ENCODE measurements at places on chromosomes 2 and 18.

DNA sequence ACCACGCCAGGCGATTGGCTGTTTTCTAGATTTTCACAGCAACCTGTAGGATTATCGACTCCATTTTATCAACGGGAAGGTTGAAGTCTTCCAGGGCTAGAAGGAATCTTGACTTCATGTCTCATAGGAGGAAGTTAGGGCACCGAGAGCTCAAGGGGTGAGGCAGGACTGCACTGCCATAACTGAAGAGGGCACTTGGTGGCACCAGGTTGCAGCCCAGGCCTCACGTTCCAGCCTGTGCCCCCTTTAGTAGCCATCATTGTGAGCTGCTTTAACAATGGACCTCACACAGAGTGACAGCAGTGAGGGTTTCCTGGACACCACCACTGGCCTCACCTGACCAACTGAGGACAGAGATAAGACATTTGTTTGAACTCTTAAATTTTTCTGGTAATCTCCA lies 22.9 kb upstream of the RPL37A start:
- no peak for DNase-seq

- DNase-seq: no peak
These were observed 27.3 kb upstream of the NTSR2 start for GRCh38 chr2:11697103-11697871.

DNA sequence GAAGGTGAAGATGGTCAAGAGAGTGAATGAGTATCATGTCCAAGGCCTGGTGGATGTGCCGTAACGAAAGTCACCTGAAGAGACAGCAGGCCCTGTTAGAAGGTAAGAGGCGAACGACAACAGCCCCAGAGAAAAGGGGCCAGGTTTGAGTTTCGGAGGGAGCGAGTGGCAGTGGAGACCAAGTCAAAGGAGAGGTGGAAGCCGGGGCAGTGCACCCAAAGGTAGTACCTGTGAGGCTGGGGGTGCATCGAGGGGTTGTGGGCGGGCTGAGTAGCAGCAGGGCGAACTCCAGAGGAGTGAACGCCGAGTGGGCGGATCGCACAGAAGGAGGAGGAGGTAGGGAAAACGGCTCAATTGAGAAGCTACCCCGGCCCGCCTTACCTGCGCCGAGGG lies 358 bp downstream of the USP37 start:
- no peak for DNase-seq

- no peak for DNase-seq
These were observed 2.8 kb downstream of the CLK1 start for GRCh38 chr2:200861617-200862155.

DNA sequence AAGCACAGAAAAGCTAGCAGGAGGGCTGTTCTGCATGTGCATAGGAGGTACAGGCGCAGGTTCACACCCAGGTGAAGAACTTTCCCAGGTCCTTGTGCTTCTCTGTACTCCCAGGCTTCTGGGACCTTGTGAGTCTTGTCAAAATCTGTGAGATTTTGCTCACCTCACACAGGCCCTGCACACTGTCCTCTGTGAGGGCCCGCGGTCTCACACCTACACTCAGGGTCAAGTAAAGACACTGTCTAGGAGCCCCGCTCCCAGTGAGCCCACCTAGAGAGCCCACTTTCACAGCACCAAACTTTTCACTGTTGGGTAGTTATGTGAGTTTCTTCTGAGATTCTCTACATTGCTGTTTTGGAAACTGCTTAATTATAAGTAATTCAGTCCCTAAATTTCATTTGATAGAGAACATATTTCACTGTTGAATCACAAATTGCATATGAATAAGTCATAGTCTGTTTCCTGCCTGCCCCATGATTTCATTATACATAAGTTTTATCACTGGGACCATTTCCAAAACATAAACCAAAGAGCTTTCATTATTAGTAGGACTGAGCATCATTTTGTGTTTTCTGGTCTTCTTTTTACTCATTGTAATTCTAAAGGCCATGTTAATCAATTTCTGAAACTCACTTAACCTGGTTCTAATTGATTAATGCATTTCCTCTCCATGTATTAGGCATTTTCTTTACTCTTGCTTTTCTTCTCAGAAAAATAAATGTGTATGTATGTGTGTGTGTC lies 234.2 kb upstream of the SPOPL start:
- DNase-seq: no peak

- no peak for DNase-seq
These were observed 5.8 kb upstream of the PROM2 start for GRCh38 chr2:95268211-95269035.

- DNase-seq: no peak
These were observed 24.1 kb upstream of the RABL2A start for GRCh38 chr2:113602869-113603466.

DNA sequence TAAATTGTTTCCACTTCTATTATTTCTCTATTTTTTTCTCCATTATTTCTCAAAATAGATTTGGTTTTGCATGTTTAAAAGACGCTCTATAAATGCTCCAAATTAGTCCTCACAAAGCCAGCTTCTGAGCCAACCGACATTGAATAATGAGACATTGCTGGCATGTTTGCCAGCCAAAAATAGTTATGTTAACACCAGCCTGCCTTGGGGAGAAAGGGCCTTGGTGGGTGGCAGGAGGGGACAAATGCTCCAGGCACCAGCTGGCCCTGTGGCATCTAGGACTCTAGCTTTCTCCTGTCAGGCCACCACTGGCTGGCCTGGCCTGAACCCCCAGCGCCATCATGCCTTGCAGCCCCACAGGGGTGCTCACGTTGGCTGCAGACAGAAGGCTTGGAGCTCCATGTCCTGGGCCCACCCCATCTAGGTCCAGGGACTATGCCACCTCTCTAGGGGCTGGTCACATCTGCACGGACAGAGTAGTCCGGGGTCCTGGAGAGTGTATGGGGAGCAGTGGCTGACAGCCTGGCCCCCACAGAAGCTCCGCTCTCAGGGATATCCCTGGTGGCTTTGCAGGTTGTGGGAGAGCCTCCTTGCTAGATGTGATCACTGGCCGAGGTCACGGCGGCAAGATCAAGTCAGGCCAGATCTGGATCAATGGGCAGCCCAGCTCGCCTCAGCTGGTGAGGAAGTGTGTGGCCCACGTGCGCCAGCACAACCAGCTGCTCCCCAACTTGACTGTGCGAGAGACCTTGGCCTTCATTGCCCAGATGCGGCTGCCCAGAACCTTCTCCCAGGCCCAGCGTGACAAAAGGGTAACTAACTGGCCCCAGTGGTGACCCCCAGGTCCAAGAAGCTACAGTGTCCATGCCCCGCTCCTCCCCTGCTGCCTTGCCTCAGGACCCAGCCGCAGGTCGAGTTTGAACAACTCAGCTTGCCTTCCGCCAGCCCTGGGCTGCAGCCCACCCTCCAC lies 12.5 kb downstream of the ABCG8 start:
- DNase-seq: no peak

DNA sequence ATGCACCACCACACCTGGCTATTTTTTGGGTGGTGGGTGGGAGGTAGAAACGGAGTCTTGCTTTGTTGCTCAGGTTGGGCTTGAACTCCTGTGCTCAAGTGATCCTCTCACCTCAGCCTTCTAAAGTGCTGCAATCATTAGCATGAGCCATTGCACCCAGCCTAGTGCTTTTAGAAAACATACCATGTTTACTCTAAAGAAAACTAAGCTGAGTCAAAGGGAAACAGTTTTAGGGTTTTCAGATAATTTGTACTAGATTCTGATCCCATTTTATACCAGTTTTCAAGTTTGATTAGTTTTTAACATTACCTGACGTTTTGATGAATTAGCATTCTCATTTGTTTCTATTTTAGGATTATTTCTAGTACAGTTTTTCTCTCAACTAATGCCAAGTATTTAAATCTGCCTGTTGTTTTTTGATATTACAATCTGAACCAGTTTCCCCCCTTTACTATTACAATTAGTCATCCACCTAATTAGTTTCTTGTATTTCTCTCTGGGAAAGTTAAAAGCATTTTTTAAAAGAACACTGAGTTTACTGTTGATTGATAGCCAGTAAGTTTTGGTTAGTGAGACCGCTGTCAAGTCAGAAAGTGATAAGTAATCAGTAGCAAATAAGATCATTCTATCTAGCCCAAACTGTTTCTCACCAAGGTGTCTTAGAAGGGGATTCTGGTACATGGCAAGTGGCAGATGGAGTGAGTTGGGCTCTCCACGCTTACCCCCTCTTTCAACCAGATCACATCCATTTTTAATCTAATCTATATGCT lies 24.2 kb upstream of the TBR1 start:
- DNase-seq: no peak

All from DND-41 (cell line).